ENCODE measurements at places on chromosomes 6 and 20. TPM values are rescaled to one million over a fixed set of nuclear protein-coding genes. Genes with fewer than 3 reads are reported as not detected.

GRCh38 chr6:43005844-43006243 is 7.9 kb downstream of the MEA1 start:
- DNase-seq = no peak
- H3K4me1 ChIP-seq = no peaks in the 10 kb centered on the region
- H3K27ac ChIP-seq = no peak overlapping the region
- peaks cover 20% of the 10 kb centered on the region for H3K36me3 ChIP-seq
- no peaks in the 10 kb centered on the region for H3K27me3 ChIP-seq

DNA sequence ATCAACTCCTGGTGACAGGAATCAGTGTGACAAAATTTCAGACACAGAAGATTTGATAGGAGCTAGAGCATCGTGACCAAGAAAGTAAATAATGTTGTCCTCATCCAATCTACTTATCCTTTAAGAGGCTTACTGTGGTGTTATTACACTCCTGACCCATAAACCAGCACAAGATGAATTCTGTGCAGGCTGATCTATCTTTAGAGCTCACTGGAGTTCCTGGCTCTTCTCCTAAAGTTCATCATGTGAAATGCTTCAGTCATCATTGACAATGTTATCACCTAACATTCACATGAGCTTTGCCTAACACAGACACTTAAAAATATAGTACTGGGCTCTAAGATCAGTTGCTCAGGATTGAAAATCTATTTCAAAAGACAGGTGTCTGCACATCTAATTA is 271.0 kb upstream of the HSF2 start:
- no peaks in the 10 kb centered on the region for H3K36me3 ChIP-seq
- H3K27ac ChIP-seq = no peak overlapping the region
- no peaks in the 10 kb centered on the region for H3K27me3 ChIP-seq

GRCh38 chr20:18986146-18986830 is 172.7 kb downstream of the SCP2D1 start:
- H3K36me3 ChIP-seq = no peaks in the 10 kb centered on the region
- H3K4me1 ChIP-seq = no peaks in the 10 kb centered on the region
- H3K4me3 ChIP-seq = no peak overlapping the region
- no peak overlapping the region for H3K27ac ChIP-seq

- no peaks in the 10 kb centered on the region for H3K27me3 ChIP-seq
- H3K36me3 ChIP-seq = peaks cover 46% of the 10 kb centered on the region
- no peak for DNase-seq
- no peaks in the 10 kb centered on the region for H3K4me1 ChIP-seq
Measured at GRCh38 chr20:62893700-62894099, 32.1 kb upstream of the TCFL5 start.

DNA sequence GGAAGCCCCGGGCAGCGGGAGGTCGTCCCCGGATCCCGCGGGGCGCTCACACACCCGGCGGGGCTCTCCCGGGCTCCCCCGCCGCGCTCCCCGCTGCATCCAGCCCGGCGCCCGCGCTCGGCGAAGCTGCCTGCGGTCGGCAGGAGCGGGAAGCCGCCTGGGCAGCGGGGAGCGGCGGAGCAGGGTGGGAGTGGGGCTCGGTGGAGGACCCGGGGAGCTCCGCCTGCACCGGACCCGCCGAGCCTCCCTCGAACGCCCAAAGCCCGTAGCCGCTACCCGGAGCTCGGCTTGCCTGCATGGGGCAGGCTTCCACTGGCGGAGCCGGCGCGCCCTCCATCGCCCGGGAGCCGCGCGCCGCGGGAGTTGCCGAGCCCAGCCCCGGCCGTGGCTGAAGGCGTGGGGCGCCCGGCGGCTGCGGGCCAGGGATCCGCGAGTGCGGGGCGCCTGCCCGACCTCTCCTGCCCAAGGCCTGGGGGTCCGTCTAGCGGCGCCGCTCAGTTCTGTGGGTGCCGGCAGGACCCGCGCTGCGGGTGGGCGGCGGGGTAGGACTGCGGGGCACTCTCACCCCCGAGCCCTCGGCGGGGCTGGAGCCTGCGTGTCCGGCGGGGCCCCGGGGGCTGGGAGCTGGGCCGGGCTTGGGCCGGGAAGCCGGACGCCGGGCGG is 671 bp downstream of the CDH4 start:
- H3K4me1 ChIP-seq = no peaks in the 10 kb centered on the region
- no peak overlapping the region for H3K27ac ChIP-seq
- no peaks in the 10 kb centered on the region for H3K36me3 ChIP-seq
- no peak overlapping the region for H3K4me3 ChIP-seq
- peaks cover 22% of the 10 kb centered on the region for H3K27me3 ChIP-seq

- H3K27me3 ChIP-seq = no peaks in the 10 kb centered on the region
- no peak overlapping the region for H3K4me3 ChIP-seq
- H3K36me3 ChIP-seq = no peaks in the 10 kb centered on the region
- H3K27ac ChIP-seq = no peak overlapping the region
- peaks cover 2% of the 10 kb centered on the region for H3K4me1 ChIP-seq
- DNase-seq = no peak
Measured at GRCh38 chr6:40930555-40930954, 108.5 kb downstream of the UNC5CL start.

DNA sequence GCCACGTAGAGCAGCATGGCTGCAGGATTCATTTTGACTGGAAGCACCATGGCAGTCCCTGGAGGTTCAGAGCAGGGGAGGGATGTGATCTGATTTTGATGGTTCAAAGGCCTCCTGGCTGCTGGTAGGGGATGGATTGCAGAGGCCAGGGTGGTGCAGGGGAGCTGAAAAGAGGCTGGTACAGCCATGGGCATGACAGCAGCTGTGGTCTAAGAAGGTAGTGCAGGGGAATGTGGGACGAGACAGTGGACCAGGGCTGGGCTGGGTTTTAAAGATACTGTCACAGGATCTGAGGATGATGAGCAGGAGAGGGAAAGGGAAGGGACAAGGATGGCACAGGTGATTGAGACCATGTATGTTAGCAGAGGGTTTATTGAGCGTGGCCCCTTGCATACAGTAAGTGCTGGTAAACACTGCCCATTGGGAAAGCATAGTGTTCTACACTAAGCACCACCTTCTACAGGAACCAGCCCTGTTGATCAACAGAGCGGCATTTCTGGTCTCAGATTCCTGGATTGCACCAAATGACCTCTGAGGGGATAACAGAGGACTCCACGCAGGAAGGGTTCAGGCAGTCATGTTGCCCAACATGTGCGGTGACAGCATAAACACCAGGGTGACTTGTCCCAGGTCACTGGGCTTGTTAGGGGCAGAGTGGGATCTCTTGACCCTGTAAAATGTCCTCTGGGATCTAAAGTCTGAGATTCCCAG is 14.5 kb upstream of the SIRPA start:
- no peak overlapping the region for H3K4me3 ChIP-seq
- H3K4me1 ChIP-seq = no peaks in the 10 kb centered on the region
- no peak for DNase-seq
- H3K27ac ChIP-seq = no peak overlapping the region
- no peaks in the 10 kb centered on the region for H3K36me3 ChIP-seq

DNA sequence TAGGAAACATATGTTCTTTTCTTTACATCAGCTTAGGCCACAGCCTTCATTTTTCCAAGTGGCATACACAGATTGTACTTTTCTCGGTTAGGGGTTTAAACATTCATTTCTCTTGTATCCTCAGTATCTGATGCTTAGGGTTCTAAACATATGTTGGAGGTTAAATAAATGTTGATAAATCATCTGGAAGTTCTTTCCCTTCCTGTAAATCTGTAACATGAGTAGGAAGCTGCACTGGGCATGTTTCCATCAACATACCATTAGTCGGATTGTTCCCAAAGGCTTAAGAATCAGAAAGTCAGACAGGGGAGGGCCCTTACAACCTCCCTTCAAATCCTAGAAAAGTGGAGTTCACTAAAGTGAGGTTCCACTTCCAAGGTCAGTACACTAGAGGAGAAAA is 54.8 kb upstream of the BCLAF1 start:
- H3K4me3 ChIP-seq = no peak overlapping the region
- H3K27me3 ChIP-seq = no peaks in the 10 kb centered on the region

DNA sequence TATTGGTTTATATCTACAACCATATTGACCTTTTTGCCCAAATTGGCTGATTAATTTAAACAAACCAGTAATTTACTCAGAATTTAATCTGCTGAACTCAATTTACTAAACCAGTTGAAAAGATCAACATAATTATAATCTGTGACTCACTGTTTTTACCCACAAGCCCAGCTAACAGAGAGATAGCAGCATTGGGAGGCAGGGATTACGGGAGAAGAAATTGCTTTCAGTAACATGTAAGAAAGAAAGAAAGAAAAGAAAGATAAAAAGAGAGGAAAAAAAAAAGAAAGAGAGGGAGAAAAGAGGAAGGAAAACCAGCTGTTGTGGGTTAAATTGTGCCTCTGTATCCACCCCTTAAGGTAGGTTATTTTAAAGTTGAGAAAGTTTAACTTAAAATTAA is 13.3 kb upstream of the RHAG start:
- no peaks in the 10 kb centered on the region for H3K27me3 ChIP-seq
- H3K4me3 ChIP-seq = no peak overlapping the region
- no peak overlapping the region for H3K27ac ChIP-seq
- H3K4me1 ChIP-seq = no peaks in the 10 kb centered on the region
- no peaks in the 10 kb centered on the region for H3K36me3 ChIP-seq

DNA sequence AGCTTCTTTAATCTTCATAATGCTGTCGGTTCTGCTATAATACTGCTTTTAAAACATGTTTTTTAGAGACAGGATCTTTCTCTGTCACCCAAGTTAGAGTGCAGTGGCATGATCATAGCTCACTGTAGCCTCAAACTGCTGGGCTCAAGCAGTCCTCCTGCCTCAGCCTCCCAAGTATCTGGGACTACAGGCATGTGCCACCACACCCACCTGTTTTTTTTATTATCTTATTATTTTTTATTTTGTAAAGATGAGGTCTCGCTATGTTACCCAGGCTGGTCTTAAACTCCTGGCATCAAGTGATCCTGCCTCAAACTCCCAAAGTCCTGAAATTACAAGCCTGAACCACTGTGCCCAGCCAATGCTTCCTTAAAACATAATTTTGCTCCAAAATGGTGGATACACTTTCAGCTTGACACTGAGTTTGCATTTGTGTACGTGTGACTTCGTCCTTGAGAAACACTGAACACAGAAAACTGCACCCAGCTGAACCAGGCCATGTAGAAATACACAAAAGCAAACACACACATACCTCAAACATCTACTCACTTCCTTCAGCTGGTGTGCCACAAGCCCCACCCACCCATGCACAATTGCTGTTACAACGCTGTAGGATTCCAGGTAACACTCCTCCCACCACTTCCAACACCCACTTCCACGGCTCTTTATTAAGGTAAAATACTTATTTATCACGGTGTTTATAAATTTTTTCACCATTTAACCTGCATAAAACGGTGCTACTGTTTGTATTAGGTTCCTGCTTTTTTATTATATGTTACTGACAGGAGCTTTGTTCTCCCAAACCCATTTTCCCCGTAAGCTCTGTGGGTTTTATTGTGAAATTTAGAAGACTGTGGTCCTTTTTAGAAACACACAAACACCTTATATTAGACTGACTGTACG is 109.1 kb downstream of the TSHZ2 start:
- H3K4me1 ChIP-seq = peaks cover 32% of the 10 kb centered on the region
- peak overlapping the region; percentile 46 for H3K27ac ChIP-seq
- no peak overlapping the region for H3K4me3 ChIP-seq
- DNase-seq = peak; percentile 13
- no peaks in the 10 kb centered on the region for H3K27me3 ChIP-seq

- no peak for DNase-seq
- no peak overlapping the region for H3K4me3 ChIP-seq
- H3K27me3 ChIP-seq = no peaks in the 10 kb centered on the region
- no peaks in the 10 kb centered on the region for H3K4me1 ChIP-seq
Measured at GRCh38 chr20:7897781-7898364, 42.4 kb downstream of the HAO1 start.

Gene SENP6
- 99.1 TPM for total RNA-seq

Gene RCAN2
- total RNA-seq = 0.46 TPM

Gene MTFR2
- total RNA-seq = 7.4 TPM

Gene KIAA0408
- total RNA-seq = not detected

Gene WFDC12
- total RNA-seq = not detected

Measured in endothelial cell of umbilical vein (primary cell).